Muscle of back (tissue), 13 donors: ENCODE measurements at places on chromosomes 6 and 20.

DNA sequence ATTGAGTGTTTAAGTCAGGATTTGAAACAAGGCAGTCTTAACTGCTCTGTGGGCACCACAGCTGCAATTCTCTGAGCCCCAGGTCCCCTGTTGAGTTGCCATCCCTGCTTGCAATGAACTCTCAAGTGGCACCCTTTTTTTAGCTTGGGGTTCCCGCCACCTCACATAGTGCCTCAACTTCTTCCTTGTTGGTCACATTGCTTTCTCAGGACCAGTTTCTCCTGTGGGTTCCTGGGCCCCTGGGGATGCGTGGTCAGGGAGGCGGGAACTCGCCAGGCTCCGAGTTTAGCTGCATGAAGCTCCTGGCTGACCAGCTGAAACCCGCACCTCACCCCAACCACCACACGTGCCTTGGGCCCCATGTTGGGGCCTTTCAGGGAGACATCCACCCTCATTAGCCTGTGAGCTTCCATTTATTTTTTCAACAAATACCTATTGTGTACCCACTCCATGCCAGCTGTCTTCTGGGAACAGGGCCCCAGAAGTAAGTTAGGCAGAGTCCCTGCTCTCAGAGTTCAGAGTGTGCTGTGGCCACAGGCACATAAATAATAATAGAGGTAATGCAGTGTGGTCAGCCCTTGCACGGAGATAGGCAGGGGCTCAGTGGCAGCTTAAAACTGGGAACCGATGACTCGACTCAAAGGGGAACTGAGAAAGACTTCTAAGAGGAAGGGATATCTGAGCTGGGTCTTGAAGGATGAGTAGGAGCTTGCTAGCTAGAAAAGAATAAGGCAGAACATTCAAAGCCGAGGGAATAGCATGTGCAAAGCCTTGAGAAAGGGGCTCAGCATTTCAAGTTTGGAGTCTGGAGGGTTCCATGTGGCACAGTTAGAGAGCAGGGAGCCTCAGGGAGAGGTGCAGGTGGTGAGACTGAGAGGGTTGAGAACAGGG lies 33.9 kb upstream of the FAM83D start:
- no peak for DNase-seq

DNA sequence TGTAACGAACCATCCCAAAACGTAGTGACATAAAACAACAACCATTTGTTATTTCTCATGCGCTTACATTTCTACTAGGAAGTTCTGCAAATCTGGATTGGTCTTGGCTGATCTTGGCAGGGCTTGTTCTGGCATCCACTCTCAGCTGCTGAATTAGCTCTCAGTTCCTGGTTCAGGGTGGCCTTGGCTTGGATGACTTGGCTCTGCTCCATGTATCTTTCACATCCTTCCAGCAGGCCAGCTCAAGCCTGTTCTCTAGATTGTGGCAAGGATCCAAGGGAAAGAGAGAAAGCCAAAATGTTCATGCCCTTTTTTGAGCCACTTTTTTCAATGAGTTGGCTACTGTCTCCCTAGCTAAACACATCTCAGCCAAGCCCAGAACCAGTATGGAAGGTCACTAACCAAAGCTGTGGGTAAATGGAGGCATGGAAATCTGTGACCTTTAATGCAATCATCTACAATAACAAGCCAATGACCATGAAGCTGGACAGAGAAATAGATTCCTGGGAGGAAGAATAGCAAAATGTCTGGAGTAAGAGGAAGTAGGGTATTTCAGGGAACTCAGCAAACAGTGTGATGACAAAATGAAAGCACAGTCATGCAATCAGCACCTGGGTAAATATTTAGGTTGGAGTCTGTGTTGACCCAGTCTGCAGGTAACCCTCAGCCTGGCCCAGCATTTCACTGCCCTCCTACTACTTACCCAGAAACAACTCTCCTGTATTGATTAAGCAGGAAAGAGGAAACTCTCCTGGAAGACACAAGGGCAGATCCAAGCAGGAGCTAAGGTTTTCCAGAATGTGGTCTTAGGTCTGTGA lies 32.7 kb upstream of the SNAP25 start:
- no peak for DNase-seq

DNA sequence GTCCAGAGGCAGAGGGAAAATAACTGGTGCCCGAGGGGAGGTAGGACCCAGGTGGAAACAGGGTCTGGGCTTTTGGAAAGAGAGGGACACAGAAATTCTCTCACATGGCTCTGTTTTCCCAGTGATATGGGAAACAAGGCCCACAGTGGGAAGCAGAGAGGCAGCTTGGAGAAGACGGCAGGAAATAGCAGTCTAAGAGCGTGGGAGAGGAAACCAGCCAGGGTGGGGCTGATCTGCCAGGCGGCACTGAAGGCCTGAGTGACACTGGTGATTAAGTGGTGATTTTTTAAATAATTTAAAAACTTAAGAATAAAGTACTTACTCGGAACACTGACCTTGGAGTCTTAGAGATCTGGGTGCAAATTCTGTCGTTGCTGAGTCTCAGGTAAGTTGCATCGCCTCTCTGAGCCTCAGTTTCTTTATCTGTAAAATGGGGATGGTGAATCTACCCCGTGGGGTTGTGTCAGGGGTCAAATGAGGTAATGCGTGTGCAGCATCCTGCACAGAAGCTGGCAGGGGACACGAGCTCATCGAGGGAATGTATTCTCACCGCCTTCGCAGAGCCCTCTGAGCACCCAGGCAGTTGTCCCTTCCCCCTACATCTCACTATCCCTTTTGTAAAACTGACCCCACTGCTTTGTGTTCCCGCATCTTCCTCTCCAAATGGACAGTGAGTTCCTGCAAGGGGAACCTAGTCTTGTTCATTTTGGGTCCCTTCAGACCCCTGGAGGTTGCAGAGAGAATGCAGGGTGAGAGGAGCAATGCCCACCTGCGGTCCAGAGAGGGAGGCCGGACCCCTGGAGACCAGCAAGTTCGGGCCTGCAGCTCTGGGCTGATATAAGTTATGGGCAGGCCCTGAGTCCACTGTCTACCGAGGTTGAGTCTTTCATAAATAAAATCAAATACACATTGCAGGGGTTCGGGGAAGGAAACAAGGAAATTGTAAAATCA lies 228.6 kb upstream of the PMEPA1 start:
- DNase-seq, result no peak

- DNase-seq, result no peak
Observed at GRCh38 chr6:70124882-70125545, 177.9 kb downstream of the COL9A1 start.

GRCh38 chr6:2426561-2427340 lies 181.3 kb upstream of the GMDS start:
- no peak for DNase-seq

DNA sequence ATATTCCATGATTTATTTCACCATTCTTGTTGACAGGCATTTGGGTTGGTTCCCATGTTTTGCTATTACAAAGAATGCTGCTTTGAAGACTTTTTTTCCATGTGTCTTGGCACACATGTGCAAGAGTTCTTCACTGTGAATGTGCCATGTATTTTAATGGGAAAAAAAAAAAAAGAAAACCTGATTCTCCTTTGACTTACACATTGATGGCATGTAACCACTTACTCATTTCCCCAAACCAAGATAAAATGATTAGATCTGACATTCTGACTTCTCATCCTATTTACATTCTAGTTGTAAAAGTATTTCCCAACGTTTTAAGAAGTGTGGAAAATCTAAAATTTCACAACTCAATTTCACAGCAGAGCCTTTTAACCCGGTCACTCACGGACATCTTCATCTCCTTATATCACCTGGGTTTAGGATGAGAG lies 4.4 kb downstream of the CAP2 start:
- peak; percentile 44 for DNase-seq

DNA sequence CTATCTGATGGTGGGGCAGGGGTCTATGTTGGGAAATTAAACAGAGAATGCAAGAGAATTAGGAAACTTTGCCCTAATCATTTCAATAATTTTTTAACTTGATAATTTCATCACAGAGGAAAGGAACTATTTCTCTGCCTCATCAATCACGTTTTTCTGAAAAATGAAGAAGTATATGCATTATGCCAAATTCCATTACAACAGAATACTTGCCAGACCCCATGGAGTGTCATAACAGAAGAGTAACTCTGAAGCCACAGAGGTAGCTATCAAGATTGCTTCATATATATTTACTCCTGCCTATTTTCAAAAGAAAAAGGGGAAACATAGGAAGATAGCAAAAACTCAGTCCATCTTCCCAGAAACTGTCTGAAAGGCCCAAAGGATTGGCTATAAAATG lies 5.7 kb upstream of the USP49 start:
- no peak for DNase-seq
